ENCODE measurements at places on chromosomes 4 and X.

GRCh38 chrX:46811121-46811520, 25.7 kb upstream of the RP2 start:
- no peak for DNase-seq

GRCh38 chr4:121146530-121146929, 17.6 kb downstream of the TNIP3 start:
- no peak for DNase-seq

- DNase-seq = no peak
These were observed 112.8 kb upstream of the DMD start for GRCh38 chrX:33324099-33324498.

DNA sequence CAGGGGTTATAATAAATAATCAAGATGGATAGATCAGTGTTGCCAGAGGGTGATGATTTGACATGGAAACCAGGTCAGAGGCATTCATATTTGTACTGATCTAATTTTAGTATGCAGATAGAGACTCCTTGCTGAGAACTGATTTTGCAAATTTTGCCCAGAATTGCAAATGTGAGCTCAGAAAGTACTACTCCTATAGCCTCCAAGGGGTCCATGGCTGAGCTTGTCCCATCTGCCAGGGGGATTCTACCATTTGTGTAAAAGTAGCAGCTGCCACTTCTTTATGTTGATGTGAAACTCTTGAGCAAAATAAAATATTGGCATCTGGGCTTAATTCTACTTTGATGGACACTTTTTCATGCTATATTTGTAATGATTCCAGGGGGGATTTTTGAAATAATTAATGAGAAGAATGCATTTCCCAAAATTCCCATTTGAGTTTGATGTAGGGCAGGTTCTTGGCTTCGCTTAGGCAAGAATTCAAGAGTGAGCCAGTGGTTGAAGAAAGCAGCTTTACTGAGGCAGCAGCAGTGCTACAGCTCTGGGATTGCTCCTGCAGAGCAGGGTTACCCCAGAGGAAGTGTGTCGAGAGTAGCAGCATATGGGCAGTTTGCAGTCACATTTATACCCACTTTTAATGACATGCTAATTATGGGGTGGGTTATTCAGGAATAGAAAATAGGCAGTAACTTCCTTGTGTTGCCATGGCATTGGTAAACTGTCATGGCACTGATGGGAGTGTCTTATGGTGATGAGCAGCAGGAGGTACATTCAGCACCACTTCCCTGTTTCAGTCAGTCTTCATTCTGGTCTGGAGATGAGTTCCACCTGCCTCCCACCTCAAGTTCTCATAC, 38.7 kb upstream of the DCLK2 start:
- DNase-seq = no peak

GRCh38 chr4:10272511-10272910, 155.9 kb upstream of the WDR1 start:
- no peak for DNase-seq

DNA sequence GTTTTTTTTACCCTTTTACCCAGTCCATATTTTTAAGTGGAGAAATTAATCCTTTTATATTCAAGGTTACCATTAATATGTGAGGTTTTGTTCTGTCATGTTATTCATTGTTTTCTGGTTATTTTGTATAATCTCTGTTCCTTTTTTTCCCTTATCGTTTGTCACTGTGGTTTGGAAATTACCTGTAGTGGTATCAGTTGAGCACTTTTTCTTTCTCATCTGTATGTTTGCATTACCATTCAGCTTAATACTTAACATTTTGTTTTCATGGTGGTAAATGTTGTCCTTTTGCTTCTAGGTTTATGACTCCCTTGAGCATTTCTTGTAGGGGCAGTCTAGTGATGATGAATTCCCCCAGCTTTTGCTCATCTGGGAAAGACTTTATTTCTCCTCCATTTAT, 6.6 kb downstream of the ETDC start:
- DNase-seq = no peak

GRCh38 chr4:73533515-73534422, 52.2 kb downstream of the AFM start:
- no peak for DNase-seq

GRCh38 chr4:71074452-71075299, 81.2 kb downstream of the DCK start:
- DNase-seq = no peak

DNA sequence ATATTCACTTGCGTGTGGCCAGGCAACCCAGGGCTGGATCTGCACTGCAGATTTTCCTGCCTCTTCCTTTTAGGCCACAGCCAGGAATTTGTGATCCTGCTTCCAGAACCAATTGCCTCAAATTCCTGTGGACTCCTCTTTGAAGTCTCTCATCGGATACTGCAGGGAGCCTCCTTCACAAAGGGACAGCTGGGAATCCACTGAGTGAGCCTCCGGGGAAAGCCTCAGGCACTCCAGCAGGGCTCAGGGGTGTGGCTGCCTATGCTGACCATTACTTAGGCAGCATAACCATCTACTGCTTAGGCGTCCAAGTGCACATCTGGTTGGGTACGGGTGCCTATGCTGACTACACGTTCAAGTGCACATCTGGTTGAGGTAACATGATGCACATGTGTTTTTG, 321.5 kb downstream of the NLGN4X start:
- no peak for DNase-seq

DNA sequence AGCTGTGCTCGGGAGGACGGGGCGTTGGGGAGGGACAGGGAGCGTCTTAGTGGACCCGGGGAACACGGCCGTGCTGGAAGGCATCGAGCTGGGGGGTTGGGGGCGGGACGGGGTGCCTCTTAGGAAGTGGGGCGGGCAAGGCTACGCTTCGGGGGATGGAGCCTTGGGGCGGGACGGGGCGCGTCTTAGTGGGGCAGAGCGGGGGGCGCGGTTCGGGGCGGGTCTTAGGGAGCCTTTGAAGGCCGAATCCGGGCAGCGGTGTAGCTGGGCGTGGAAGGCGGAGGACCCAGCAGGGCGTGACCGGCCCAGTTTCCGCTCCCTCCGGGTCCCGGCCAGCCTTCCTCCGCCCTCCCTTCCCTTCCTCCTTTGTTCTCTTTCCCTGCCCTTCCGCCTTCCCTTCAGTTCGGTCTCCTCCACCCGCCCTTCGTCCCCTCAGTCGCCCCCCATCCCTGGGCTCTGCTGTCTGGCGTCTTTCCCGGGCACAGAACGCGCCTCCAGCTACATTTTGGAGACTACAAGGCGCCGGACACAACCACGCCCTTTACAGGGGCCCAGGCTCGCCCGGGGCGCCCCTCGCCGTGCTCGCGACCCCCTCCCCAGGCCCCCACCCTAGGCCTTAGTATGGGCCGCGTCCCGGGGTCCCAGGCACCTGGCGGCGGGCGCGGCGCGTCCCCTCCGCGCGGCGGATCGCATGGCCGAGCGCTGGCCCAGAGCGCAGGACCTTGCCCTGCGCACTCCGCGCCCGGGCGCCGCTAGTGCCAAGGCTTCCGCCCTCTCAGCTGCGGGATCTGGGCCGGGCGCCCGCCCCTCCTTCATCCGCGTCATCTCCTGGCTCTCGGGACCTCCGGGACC, at the start of gene ARSD:
Gene ARSD (minus strand): TSS at position 757 of the 852 bp plus-strand sequence. CDS start 64 bp downstream, at position 693.
- DNase-seq = no peak

DNA sequence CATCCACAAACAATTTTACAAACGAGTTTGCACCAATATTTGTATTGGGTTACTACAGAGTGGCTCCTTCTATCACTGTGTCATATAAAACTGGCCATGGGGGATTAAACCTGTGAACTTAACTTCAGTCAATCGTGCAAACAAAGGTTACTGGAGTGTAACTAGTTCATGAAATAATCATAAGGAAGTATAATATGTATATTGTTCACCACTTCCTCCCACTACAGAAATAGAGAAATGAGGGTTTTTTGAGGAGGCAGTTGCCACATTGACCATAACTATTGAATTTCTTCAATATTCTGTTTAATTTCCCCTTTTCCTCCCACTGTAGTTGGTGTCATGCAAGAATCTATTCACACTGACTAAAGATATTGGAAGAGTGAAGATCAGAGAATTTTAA, at the start of gene GPR82:
Gene GPR82 (plus strand): TSS at position 356 of the 400 bp plus-strand sequence. CDS start 2,846 bp downstream, outside the sequence.
- no peak for DNase-seq

DNA sequence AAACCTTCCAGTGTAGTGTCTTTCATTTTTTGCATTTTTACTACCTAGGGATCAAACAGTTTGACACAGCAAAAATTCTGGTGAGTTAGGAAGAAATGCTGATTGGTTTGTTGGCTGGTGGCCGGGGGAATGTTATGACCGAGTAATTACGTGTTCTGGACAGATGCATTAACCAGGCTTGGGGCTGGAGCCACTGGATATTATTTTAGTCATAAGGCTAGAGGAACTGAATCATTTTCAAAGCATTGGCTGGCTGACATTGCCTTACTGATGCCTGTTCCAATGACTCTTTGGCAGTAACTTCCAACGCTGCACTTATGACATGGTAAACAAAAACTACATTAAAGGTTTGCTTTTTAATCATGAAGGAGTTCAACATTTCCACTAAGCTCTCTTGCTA, 84.6 kb downstream of the FBXO8 start:
- DNase-seq = no peak

DNA sequence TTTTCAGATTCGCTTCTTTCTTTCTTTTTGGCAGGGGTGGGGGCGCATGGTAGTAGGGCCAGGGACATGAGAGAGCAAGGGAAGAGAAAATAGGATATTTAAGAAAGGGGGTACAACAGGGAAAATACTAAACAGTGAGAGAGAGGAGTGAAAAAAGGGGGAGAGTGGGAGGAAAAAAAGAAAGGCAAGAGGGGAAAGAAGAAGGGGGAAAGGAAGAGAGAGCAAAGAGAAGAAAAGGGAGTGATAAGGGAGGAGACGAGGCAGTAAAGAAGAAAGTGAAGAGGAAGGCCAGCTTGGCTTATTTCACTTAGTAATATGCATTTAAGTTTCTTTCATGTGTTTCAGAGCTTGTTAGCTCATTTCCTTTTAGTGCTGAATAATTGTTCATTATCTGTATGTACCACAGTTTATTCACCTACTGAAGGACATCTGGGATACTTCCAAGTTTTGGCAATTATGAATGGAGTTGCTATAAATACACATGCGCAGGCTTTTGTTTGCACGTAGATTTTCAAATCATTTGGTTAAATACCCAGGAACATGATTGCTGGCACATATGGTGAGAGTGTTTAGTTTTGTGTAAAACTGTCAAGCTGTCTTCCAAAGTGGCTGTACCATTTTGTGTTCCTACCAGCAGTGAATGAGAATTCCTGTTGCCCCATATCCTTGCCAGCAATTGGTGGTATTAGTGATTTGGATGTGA, 37.3 kb downstream of the CASP6 start:
- no peak for DNase-seq

GRCh38 chr4:11337287-11337686, 91.4 kb downstream of the HS3ST1 start:
- no peak for DNase-seq

GRCh38 chr4:140168474-140168873, 14.5 kb upstream of the MAML3 start:
- no peak for DNase-seq

DNA sequence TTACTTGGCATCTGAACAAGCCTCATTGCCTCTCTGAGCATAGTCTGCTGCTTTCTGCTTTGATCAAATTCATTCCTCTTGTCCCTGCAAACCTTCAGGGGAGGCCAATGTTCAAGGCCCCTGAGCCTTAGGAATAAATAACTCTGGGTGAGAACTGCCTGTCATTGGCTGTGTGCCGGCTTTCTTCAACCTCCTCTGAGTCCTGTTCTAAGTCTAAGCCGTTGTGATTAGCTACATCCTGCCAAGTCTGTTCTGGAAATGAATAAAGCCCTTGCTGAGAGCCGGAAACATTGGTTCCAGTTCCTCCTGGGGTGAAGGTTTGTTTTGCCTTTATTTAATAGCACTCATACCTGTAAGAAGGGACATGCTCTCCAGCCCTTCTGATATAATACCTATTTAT, 13.8 kb downstream of the RNF4 start:
- DNase-seq = no peak

- no peak for DNase-seq
These were observed 10.0 kb downstream of the FAM184B start for GRCh38 chr4:17771284-17771908.

DNA sequence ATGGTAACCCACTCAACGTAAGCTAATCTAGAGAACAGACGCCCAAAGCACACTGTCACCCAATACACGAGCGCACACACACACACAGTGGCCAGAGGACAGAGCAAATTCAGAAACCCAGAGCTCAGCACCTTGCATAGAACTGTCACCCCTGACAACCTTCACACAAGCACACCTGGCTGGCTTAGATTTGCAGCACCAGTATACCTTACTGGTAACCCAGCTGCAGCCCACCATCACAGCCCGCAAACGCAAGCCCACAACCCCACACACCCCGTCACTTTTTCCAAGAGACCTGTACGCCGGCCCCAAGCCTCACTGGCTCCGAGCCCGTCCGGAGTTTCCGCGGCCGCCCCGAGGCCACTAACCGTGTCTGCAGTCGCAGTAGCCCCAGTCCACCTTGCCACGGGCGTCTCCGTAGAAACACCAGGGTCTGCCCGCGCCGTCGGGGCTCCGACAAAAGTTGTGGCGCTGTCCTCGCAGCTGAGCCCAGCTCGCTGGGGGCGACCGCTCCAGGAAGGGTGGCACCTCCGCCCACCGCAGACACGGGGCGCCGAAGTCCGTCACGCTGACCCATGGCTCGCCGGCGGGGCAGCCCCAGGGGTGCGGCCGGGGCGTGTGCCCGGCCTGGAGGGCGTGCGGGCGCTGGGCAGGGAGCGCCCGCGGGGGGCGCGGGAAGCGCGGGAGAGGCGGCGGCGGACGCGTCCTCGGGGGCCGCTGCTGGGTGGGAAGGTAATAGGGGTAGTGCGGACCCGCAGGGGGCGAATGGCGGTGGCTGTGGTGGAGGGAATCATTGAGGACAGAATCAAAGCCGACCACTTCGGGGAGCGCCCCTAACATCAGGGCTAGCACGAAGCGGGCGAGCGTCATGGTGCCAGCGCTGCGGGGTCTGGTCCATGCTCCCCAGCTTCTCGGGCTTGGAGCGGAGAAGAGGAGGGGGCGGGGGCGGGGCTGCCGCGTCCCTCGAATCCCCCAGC, 664 bp downstream of the PRSS12 start:
- no peak for DNase-seq

- DNase-seq = no peak
These were observed 94.5 kb downstream of the ANXA3 start for GRCh38 chr4:78645853-78646757.

DNA sequence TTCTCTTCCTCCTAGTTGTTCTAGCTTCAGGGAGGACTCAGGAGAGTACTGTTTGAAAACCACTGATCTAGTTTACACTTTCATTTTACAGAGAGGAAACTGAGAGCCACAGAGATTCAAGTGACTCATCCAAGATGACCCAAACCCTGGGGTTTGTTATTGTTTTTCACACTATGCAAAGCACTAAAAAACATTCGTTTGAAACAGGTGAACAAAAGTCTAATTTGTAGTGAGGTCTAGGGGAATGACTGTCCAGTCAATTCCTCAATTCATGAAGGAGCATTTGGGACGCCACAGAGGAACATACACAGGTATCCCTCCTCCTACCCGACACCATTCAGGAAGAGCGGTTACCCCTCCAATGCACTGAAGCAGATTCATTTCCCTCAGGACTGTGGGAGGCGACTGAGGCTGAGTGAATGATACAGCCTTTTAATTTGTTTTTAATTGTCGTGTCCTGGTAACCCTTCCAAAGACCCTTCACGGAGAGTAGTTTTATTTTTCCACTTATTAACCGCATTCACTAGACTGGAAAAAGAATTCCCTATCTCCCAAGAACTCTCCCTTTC, 30.3 kb downstream of the TLR10 start:
- DNase-seq = no peak

All from NCI-H2107 (cell line).